Stimulated activated CD8-positive, alpha-beta memory T cell treated with anti-CD3 and anti-CD28 coated beads, Interleukin-4, amount 100 ng/mL, for 1 hour (primary cell): ENCODE measurements at places on chromosomes 7 and 10.

GRCh38 chr7:155338632-155339320, 41.1 kb downstream of the INSIG1 start:
- DNase-seq, result no peak

DNA sequence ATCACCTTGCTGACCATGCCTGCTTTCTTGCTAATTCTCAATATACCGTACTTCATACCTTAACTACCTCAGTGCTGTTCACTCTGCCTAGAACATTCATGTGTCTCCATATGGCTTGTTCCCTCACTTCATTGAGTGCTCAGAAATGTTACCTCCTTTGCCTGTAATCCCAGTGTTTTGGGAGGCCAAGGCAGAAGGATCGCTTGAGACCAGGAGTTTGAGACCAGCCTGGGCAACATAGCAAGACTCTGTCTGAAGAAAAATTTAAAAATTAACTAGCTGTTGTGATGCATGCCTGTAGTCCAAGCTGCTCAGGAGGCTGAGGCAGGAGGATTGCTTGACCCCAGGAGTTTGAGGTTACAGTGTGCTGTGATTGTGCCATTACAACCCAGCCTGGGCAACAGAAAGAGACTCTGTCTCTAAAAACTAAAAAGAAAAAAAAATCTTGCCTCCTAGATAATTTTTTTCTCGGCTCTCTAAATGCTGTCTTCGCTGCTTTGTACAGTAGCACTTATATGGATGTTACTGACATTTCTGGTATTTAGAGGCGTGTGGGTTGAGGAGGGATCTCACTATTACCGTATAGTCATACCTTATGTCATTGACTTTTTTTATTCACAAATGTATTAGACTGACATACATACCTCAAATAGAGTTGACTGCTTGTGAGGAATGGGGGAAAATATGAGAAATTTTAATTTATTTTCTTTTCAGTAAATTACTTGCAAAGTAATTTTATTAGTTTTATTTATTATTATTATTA, 63.7 kb downstream of the LCOR start:
- no peak for DNase-seq

GRCh38 chr10:30422981-30423654, 10.9 kb upstream of the MAP3K8 start:
- no peak for DNase-seq

DNA sequence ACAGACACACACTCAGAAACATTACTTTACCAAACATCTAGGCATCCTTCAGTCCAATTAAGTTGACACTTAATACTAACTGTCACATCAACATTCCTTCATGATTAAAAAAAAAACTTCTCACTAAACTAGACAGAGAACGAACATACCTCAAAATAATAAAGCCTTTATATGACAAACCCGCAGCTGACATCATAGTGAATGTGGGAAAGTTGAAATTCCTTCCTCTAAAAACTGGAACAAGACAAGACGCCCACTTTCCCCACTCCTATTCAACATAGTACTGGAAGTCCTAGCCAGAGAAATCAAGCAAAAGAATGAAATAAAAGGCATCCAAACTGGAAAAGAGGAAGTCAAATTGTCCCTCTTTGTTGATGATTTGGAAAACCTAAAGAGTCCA, 96.9 kb upstream of the PPP1R9A start:
- DNase-seq, result no peak

DNA sequence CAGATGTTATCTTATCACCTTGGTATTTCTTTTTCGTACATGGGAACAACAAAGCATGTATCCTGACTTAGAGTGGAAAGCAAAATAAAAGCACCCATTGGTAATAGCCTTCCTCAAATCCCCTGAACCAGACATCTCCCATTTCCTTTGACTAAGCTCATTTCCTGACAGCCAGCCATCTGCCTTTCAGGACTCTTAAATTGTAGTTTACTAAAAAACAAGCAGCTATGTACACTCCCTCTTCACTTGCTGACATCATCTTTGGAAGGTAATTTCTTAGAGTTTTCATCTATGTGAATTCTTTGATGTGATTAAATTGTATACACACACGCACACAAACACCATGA, 40.7 kb downstream of the ARL4A start:
- DNase-seq, result no peak

DNA sequence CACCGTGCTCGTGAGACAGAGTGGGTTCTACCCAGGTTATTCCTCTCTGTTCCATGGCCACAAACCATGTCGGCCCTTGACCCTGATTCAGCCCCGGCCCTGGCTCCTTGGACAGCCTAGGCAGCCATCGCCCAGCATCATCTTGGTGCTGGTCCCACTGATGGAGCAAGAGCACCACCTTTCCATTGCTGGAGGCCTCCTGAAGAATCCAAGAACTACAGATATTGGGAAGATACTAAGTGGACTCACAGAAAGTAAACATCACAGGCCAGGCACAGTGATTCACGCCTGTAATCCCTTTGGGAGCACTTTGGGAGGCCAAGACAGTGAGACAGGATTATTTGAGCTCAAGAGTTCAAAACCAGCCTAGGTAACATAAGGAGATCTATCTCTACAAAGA, 125.1 kb downstream of the NT5C2 start:
- no peak for DNase-seq

DNA sequence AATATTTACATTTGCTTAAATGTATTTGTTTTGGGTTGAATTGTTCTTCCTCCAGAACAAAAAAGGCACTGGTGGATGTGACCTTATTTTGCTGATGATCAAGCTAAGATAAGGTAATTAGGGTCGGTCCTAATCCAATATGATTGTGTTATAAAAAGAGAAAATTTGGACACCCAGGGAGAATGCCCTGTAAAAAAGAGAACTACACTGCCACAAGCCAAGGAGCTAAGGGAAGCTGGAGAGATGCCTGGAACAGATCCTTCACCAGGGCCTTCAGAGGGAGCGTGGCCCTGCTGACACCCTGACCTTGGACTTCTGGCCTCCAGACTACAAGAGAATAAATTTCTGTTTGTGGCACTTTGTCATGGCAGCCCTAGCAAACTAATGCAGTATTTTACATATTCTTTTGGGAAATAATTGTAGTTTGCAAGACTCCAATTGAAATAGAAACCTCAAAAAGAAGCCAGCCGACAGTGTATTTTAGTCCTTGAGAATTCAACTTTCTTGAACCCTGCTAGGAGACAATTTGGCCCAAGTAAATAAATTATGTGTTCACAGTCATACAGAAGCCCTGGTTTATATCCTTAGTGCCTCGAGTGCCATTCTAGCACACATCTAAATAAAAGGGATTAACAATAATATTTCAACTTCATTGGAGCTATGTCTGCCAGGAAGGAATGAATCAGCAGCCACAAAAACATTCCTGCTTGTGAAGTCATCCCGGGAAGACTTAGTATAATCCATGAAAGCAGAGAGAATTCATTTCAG, 164.6 kb downstream of the PKD1L1 start:
- DNase-seq, result no peak

GRCh38 chr7:39952374-39952773, 2.3 kb downstream of the CDK13 start:
- DNase-seq, result no peak

- DNase-seq, result no peak
These were observed 16.0 kb downstream of the BMPER start for GRCh38 chr7:33921216-33921938.

- no peak for DNase-seq
These were observed 98.6 kb upstream of the FGFR2 start for GRCh38 chr10:121696854-121697253.

- no peak for DNase-seq
These were observed 53.9 kb downstream of the TACC2 start for GRCh38 chr10:122042836-122043235.

DNA sequence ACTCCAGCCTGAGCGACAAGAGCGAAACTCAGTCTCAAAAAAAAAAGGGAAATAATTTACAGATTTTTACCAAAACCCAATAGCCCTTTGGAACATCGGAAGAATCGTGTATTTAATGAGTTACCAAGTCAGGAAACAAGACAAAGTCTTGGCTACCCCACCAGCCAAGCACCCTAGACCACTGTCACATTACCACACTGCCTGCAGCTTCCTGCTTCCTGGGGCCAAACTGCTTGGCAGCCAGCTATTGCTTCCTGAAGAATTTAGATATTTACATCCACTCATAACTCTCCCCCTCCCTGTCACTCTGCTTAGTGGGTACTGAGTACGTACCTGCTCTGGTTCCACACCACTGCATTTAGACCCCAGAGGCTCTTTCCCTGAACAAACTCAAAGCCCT, 14.1 kb upstream of the TNPO3 start:
- no peak for DNase-seq

DNA sequence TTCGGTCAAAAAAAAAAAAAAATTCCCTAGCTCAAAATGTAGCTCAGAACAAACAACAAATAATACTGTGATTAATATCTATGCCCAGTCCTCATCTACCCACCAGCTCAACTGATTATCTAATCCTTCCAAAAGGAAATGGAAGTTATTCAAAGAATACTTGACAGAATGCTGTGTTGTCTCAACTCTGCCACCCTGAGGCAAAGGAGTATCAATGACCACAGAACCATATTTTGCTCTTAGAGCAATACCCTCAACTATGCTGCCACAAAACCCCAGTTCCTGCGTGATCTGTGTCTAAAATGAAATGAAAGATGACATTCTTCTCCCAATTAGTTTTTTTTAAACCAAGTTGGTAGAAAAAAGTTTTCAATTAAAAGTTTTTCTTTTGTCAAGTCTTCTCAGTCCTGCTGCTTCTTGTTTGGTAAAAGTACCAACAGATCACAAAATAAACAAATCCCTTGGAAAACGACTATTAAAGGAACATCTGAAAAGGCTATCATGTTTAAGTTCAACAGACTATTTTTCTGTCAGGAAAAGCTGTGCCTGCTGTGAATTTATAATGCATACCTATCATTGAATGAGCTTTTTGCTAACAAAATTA, 21.6 kb downstream of the RBM28 start:
- DNase-seq, result no peak

DNA sequence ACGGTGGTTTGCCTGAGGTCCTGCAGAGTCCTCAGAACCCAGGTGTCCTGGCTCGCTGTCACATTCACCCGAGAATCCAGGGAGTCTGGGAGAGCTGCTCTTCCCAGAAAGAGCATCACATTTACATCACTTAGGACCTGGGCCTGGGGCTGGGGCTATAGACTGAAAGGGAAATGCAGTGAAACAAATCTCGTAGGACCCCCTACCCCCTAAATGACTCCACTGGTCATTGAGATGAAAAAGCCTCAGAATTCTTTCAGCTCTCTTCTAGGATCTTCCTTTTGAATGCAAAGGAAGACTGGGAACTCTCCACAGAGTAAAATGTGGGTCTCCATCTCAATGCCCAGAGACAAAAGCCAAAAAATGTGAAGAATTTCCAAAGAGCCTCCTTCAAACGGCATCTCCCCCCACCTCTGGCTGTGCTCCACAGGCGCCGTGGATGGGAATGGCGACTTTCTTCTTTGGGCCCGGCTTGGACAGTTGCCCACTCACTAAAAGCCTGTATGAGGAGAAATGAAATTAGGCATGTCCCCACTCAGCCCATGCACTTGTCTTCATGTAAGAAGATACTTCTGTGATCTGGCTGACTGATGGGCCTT, 49.0 kb upstream of the PODXL start:
- no peak for DNase-seq

- no peak for DNase-seq
These were observed 141.2 kb downstream of the MLLT10 start for GRCh38 chr10:21675157-21675796.

DNA sequence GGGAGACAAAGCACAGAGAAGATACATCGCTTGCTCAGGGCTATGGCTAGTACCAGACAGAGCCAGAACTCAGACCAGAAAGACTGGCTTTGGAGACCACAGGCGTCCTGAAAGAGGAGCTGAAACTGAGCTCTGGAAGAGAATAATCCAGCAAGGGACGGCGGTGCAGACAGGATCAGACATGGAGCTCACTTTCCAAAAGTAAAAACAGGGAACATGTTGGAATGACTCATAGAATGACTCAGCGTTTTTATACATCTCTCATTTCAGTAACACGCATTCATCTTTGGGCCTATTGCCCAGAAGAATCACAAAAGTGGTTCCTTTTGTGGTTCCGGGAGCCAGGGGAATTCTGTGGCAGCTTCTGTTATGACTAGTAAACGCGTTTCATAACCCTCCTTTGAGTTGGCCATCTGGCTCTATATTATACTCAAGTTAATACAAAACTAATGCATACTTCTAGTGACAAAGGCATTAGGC, 37.2 kb downstream of the PLEKHS1 start:
- DNase-seq, result no peak

GRCh38 chr10:117942226-117942625, 104.5 kb downstream of the RAB11FIP2 start:
- DNase-seq, result no peak
